ENCODE measurements at places on chromosomes 2 and 18.

DNA sequence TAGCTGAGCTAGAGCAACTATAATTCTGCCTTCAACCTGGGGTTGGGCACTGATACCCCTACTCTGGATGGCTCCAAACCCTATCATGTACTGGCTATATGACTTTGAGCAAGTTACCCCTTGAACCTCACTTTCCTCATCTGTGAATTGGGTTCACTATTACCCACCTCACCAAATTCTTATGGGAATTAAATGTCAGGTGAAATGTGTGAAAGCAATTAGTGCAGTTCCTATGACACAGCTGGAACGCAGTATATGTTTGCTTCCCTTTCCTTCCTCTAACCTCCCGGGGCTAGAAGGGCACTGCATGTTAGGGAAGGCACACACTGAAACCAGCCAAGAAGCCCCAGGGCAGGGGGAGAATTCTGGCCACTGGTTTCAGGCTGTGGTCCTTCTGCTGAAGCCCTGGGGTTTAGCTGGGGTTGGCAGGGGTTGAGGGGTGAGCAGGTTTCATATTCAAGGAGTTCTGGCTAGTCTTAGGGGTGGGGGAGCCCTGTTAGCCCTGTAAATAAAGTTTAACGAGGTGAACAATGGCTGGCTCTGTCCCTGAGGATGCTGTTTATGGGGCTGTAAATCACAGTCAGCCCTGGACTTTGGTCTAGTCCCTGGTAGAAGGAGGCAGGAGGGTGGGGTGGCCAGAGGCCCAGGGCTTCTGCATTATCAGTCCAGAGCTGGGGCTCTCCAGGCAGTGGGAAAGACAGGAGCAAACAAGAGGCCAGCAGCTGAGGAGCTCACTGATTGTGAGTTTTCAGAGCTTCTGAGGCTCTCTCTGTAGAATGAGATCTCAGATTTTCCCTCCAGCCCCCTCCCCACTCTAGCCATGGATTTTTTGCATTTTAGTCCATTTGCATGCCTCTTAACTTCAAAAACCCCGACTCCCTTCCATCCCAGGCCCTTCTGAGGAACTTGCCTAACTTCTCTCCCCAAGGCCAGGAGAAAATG, 8.0 kb downstream of the PKDCC start:
- peaks cover 48% of the 10 kb centered on the region for H3K4me1 ChIP-seq
- H3K27me3 ChIP-seq, result no peaks in the 10 kb centered on the region
- no peak for DNase-seq
- peaks cover 15% of the 10 kb centered on the region for H3K36me3 ChIP-seq
- H3K27ac ChIP-seq, result peak overlapping the region; percentile 76
- H3K4me3 ChIP-seq, result no peak overlapping the region

GRCh38 chr2:236847538-236848263, 238.0 kb upstream of the COPS8 start:
- H3K36me3 ChIP-seq, result no peaks in the 10 kb centered on the region
- no peak for DNase-seq
- no peaks in the 10 kb centered on the region for H3K27me3 ChIP-seq
- H3K4me3 ChIP-seq, result no peak overlapping the region

DNA sequence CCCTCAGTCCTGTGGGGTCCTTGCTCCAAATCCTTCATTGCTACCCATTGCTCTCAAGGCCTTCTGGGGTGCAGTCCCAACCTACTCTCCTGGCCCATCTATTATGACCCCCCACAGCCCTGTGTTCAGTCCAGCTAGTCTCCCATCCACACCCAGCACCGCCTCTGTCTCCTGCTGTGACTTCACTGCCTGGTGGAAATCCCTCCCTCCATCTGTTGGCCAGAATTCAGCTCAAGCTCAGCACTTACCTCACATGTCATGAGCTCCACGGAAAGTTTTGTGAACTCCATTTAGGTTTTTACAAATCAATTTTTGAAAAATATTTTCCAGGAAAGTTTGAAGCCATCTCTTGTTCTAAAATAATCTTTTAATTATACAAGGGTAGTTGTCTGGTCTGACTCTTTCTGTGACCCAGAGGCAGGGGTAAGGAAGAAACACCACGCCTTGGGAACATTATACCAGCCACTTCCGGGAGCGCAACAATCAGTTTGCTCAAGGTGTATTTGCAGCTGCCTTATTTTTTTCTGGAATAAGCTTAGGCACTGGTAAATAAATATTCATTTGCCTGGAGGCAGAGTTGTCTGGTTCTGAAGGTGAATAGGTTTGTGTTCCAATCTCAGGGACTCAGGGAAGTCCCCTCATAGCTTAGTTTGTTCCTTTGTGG, 110.8 kb downstream of the VIT start:
- no peaks in the 10 kb centered on the region for H3K4me1 ChIP-seq
- no peak overlapping the region for H3K4me3 ChIP-seq
- DNase-seq, result no peak

DNA sequence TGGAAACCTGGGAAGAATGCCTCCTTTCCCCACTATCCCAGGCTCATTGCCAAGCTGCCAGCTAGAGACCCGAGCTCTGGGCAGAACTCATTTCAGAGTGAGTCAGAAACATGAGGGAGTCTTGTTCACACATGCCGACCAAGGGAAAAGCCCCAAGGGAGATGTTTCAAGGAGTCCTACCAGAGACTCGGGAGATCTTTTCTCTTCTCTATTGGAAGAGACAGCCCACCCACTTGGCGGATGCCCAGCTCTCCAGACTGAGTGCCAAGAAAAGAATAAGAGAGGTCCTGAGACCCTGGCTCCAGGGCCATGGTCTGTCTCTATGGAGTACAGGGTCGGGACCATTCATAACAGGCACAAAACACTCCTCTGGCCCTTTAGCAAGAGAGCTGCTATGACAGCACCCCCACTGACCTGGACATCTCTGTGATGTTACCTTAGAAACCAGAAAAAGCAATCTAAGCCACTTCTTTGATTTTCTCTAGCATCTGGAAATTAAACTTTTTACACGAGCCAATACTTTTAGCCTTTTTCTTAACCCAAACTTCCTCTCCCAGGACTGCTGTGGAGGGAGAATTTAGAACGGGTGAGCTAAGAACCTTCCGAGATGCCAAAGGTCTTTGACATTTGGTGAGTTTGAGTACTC, 18.5 kb upstream of the IGFBP5 start:
- H3K4me3 ChIP-seq, result no peak overlapping the region
- no peak for DNase-seq
- no peak overlapping the region for H3K27ac ChIP-seq
- no peaks in the 10 kb centered on the region for H3K36me3 ChIP-seq
- H3K27me3 ChIP-seq, result no peaks in the 10 kb centered on the region
- H3K4me1 ChIP-seq, result peaks cover 37% of the 10 kb centered on the region

GRCh38 chr2:232129483-232129882, 168.0 kb downstream of the DIS3L2 start:
- no peak overlapping the region for H3K27ac ChIP-seq
- H3K36me3 ChIP-seq, result peaks cover 28% of the 10 kb centered on the region
- peaks cover 31% of the 10 kb centered on the region for H3K4me1 ChIP-seq
- H3K27me3 ChIP-seq, result no peaks in the 10 kb centered on the region

DNA sequence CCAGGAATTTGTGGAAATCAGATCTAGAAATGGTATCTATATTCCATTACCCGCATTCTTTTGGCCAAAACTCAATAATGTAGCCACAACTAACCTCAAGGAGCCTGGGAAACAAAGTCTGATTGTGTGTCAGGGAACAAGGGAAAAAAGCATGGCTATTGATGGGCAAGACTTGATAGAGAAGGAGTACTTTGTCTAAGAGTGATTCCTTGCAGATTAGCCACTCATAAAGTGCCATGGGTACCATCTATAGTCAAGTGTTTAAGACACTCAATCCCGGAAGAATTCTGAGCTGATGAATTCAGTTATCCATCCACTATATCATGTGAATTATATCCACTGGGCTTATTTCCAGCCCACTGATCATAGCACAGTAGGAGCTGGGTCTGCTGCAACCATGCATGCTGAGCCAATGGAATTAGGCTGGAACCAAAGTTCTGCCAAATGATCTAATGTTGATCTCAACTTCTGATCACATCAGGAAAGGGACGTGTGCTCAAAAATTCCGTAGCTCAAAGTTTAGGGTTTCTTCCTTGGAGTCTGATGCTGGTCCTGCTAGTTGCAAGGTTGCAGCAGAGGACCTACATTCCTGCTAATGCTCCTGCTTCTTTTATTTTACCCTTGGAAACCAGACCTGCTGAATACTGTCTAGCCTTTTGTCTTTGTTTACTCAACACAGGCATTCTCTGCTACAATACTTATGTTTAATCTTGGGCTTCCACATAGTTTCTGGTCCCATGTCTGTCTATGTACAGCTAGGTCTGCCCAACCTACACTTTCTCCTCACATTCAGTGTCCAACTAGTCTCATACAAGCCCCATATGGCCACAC, 629.7 kb downstream of the IRS1 start:
- no peak overlapping the region for H3K27ac ChIP-seq
- H3K4me3 ChIP-seq, result no peak overlapping the region
- peaks cover 9% of the 10 kb centered on the region for H3K4me1 ChIP-seq
- no peaks in the 10 kb centered on the region for H3K27me3 ChIP-seq
- DNase-seq, result no peak
- H3K36me3 ChIP-seq, result no peaks in the 10 kb centered on the region

DNA sequence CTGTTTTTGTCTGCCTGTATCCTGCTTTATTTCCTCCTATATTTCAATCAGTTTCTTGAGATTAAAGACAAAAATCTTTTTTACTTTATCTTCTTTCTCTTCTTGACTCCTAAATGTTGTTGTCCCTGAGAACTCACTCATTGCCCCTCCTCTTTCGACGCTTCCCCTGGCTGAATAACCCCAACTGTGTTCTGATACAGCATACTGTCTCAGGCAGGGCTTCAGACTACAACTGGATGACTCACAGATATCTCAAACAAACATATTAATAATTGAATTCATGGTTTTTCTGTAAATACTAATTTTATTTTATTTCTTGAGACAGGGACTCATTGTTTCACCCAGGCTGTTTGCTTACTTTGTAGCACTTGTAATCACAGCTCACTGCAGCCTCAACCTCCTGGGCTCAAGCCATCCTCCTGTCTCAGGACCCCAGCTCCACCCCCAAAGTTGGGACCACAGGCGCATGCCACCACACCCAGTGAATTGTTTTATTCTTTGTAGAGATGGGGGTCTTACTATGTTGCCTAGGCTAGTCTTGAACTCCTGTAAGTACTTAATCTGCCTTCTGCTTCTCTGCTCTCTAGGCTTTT, 9.4 kb downstream of the ITGAV start:
- no peaks in the 10 kb centered on the region for H3K36me3 ChIP-seq
- H3K4me3 ChIP-seq, result no peak overlapping the region
- H3K27ac ChIP-seq, result peak overlapping the region; percentile 73
- H3K4me1 ChIP-seq, result peaks cover 49% of the 10 kb centered on the region
- no peaks in the 10 kb centered on the region for H3K27me3 ChIP-seq

DNA sequence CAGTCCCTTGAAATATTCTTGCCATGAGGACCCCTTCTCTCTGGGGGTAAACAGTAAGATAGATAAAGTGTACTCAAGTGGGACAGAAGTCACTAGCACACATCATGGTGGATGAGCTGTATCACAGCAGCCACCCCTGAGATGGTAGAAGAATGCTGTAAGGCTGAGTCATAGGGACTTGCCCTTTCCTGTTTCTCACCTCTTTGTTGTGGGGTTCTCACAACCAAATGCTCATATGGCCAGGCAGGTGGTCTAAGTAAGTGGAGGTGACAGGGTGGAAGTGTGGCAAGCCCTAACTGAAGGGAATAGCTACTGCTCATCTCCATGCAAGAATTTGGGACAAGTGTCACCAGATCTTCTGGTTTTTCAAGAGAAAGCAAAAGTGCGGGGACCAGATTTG, 202.7 kb upstream of the SLC14A2 start:
- H3K36me3 ChIP-seq, result no peaks in the 10 kb centered on the region
- no peak overlapping the region for H3K4me3 ChIP-seq
- peaks cover 14% of the 10 kb centered on the region for H3K4me1 ChIP-seq
- H3K27me3 ChIP-seq, result no peaks in the 10 kb centered on the region

GRCh38 chr2:28035163-28035690, 144.7 kb downstream of the BABAM2 start:
- H3K27ac ChIP-seq, result no peak overlapping the region
- DNase-seq, result no peak
- no peak overlapping the region for H3K4me3 ChIP-seq
- H3K36me3 ChIP-seq, result peaks cover 4% of the 10 kb centered on the region
- peaks cover 1% of the 10 kb centered on the region for H3K4me1 ChIP-seq

GRCh38 chr2:195392446-195393336, 264.3 kb upstream of the SLC39A10 start:
- H3K27ac ChIP-seq, result no peak overlapping the region
- DNase-seq, result no peak

All from mesothelial cell of epicardium (in vitro differentiated cells).